EL (cell line): ENCODE measurements at places on chromosomes 2 and 18.

DNA sequence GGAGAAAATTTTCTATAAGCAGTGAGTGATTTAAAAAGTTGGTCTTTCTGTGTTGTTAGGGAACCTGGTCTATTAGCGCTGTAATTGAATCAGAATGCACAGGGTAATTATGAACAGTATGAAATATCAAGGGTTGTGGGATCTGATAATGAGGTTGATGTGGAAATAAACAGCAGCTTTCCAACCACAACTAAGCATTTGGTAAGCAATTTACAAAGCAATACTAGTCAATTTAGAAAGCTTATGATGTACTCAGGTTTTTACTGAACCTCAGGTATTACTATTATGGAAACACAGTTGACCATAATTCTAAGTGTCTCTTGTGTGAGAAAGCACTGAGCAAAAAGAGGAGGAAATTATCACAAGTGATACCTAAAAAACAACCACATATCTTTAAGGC is 11.0 kb upstream of the SMCHD1 start:
- DNase-seq = no peak

GRCh38 chr2:154995361-154995760 is 296.9 kb downstream of the KCNJ3 start:
- no peak for DNase-seq

GRCh38 chr18:59054496-59055287 is 85.0 kb upstream of the SEC11C start:
- no peak for DNase-seq

DNA sequence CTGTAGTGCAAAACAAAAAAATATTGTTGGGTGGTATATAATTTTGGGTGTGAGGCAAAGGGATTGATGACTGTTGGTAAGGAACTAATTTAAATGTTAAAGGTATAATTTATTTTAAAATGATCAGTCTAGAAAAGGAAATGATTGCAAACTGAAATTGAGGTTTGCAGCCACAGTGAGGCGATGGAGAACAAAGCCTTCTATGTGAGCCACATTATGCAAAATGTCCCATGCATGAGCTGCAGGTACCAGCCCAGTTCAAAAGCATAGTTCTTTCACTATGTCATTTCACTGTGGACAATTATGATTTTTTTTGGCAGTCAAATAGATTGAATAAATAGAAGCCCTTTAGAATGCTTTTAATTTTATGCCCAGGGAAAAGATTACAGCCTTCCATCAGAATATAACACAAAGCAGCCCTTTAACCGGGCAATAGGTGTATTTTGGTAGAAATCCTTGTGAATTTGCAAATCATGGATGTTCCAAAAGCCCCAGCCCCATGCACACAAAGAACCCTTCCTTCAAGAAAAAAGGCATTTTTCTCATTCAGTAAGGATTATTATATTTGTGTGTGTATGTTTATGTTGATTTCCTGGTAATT is 1.7 kb downstream of the MAP2 start:
- peak; percentile 48 for DNase-seq

DNA sequence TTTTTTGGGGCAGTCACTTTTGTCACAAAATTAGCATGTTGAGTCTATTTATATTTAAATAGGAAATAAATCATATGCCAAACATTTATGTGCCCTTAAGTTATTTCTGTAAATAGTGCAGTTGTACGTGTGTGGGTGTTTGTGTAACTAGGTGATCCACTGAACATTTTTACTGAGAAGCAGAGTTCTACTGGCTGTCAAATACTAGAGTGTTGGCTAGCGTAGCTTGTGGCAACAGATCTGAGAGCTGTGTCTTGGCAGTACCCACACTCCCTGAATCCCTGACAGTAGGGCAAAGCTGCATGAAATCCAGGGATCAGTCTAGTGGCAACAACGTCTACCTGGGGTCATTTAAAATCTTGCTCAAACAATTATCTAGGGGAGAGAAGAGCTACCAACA is 273.1 kb upstream of the SLC8A1 start:
- DNase-seq = no peak

- no peak for DNase-seq
Observed at GRCh38 chr2:15096873-15097272, 464.3 kb downstream of the NBAS start.

- DNase-seq = no peak
Observed at GRCh38 chr2:239402666-239403065, 1.8 kb upstream of the HDAC4 start.

GRCh38 chr2:234494361-234495250 is 2.3 kb downstream of the ARL4C start:
- peak; percentile 30 for DNase-seq

DNA sequence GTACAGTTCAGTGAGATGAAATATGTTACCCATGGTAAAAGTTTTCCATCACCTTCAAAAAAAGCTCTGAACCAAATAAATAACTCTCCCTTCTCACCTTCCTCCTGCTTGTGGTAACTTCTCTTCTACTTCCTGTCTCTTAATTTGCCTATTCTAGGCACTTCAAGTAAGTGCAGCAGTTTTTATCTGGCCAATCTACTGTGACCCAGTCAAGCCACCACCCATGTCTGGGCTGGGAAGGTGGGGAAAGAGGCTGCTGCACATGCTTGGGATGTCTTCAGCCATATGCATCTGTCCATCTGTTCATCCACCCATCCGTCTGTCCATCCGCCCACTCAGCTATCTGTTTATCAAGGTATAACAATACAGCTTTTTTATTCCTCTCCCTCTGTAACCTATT is 31.6 kb downstream of the ZNF532 start:
- no peak for DNase-seq

DNA sequence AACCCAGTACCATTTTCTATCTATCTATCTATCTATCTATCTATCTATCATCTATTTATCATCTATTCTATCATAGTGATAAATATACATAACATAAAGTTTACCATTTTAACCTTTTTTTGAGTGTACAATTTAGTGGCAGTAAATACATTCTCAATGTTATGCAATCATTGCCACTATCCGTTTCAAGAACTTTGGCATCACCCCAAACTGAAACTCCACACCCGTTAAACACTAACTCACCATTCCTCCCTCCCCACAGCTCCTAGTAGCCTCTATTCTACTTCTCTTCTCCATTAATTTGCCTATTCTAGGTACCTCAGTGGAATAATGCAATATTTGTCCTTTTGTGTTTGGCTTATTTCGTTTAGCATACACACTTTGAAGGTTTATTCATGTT is 82.5 kb upstream of the KCNE4 start:
- DNase-seq = peak; percentile 48

DNA sequence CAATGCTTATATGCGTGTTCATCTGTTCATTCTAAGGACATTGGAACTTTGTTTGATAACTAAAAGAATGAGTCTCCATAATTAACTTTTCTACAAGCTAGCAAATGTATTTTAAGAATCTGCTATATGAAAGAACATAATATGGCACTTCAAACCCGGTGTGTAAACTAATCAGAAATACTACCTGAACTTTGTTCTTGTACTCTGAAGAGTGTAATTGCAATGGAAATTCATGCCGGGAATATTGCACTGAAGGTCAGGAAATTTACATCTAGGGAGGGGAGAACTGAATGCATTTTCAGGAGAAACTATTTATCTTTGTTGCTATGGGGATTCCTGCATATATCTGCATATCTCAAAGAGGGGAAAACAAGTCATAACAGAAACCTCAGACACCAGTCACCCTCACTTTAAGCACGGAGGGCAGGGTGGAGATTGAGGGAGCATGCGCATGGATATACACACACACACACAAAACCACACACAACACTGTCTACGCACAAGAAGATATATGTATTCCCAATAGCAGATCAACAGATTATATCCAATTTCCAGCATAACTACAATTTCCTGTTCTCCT is 76.2 kb downstream of the DTNA start:
- DNase-seq = no peak

DNA sequence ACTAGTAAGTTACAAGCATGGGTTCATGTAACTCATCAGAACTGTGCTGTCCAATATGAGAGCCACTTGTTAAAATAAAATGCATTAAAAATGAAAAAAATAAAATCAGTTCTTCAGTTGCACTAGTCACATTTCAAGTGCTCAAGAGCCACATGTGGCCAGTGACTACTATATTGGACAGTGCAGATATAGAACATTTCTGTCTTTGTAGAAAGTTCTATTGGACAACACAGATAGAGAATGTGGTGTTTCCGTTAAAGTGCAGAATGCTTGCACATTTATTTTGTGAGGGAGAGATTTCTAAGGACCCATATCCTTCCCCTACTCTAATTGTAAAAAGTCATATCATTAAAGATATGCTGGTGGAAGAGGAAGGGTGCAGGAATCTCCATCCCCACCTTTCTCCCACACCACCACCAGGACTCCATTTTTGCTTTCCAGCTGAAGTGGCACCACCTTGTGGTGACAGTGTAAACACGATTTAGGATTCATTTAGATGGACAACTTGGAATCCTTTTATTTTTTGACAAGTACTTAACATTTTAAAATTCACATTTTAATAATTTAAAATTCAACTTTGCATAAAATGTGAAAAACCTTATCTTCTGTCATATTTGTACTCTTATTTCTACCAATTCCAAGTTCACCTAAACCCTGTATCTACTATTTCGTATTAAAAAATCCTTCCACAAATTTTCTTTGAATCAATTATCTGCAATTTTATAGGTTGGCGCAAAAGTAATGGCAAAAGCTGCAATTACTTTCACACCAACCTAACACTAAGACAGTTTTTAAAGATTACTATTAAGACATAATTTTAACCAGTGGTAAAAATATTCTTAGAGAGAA is 9.4 kb upstream of the CD302 start:
- peak; percentile 54 for DNase-seq

DNA sequence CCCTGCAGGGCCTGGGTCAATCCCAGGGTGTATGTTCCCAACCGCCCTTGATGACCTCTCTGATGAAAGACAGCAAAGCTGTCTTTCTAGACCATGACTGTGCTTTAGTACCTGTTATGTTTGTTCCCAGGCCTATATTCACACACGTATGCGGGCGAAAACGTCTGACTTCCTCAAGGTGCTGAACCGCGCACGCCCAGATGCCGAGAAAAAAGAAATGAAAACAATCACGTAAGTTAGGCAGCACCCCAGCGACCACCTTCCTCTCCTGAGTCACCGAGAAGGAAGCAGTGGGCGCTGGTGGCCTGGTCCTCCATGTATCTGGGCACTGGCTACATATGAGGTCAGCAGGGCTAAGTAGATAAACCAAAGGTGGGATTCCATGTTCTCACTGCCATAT is 11.1 kb upstream of the GPBAR1 start:
- no peak for DNase-seq

GRCh38 chr2:3046170-3046865 is 331.3 kb downstream of the EIPR1 start:
- DNase-seq = no peak

GRCh38 chr18:34117319-34117718 is 107.4 kb downstream of the NOL4 start:
- DNase-seq = no peak

DNA sequence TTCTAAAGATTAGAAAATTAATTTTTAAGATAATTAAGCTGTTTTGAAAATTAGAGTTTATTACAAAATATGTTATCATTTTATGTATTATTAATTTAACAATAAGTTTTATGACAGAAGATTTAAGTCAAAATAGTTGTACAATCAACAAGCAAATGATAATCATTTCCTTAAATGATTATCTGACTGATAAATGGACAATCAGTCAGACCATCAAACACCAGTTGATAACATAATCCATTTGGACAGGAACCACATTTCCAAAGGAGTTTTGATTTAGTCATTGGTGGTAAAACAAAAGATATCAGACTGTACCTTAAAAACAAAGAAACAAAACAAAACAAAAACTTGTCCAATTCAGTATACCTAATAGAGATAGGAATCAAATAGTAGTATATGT is 1.9 kb downstream of the TFPI start:
- DNase-seq = no peak

- no peak for DNase-seq
Observed at GRCh38 chr18:34796035-34796657, 86.0 kb downstream of the DTNA start.

DNA sequence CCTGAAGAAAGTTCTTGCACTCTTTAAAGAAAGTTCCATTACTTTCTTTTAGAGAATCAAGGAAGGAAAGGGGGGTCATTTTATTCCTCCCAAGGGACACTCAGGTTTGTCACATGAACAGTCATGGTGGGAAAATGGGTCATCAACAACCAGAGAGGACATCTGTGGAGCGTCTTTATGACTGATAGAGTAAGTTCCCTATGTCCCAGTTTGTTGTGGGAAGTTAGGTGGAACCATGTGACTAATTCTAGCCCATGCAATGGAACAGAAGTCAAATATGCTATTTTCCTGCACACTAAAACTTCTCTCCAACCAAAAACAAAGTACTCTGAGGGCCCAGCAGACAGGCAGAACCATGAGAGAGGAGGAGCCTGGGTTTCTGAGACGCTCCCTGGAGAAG is 165.6 kb upstream of the SERTAD2 start:
- DNase-seq = no peak

DNA sequence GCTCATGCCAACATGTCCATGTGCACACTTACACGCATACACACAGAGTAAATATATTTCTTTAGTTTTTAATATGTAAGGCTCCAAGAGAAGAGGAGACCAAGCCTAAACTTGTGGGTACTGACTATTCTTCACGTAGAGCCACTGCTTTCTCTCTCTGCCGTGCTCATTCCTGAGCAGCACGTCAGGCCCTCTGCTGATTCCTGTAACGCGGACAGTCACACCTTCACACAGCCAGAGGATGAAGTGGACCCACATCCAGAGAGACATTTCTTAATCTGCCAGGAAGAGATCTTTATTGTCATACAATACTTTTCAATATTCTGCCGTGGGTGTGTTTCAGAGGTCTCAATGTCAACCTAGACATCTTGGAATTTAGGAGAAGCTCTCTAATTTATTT is 560.7 kb downstream of the STK39 start:
- DNase-seq = no peak

DNA sequence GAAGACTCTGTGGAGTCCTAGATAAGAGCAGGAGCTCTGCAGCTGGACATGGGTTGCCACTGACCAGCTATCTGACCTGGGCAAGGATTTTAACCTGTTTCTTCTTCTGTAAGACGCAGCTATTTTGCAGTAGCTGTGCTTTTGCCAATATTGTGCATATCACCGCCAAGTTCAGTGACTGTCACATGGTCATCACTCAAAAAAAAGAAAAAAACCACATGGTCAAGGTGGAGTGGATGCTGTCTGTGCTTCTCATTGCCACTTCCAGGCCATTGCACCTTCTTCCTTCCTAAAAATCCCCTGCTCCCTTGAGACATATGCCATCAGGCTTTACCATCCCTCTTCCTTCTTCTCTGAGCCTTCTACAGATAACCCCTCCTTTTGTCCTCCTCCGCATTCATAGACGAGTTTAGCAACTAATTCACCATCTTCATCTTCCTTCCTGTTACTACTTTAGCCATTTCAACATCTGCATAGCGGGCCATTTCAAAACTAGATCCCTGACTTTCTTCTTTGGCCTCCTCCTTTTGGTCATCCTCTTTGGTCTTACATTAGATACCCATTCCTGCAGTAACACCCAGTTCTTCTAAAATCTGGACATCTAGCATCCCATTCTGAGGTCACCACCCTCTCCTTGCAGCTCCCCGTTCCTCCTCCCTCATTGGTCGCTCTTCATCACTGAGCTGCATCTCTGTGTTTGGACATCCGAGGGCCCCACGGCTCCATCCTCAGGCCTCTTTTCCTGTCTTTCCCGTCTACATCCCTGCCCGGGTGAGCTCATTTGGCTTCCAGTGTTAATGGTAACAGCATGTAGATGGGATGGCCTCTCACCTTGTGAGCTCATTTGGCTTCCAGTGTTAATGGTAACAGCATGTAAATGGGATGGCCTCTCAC is 17.8 kb downstream of the RNF144A start:
- no peak for DNase-seq
